ENCODE measurements at places on chromosomes 5 and 9.

DNA sequence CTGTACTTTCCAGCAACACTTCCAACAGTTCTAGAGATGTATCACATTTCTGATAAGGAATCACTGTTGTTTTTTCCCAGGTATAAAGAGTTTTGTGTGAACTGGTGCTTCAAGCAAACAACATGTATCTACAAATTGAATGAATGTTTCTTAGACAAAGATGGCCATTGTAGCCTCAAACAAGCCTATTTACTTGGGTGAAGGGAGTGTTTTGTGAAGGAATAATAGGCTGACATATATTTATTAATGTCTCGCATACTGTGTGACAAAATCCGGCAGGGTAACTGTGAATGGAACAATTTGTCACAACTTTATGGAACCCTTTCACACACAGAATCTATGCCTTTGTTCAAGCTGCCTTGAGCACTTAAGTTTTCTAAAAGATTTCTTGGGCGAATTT lies 24.8 kb upstream of the DAB2 start:
- no peak for DNase-seq

GRCh38 chr5:40678460-40679147 lies 1.1 kb upstream of the PTGER4 start:
- no peak for DNase-seq

GRCh38 chr5:148794275-148794674 lies 32.1 kb upstream of the ADRB2 start:
- no peak for DNase-seq

GRCh38 chr9:114680259-114681001 lies 1.6 kb downstream of the TEX48 start:
- no peak for DNase-seq

GRCh38 chr5:181058786-181059296 lies 18.8 kb downstream of the BTNL9 start:
- DNase-seq: no peak

GRCh38 chr9:80294318-80294717 lies 722.6 kb downstream of the TLE4 start:
- DNase-seq: no peak

GRCh38 chr5:41748631-41749030 lies 121.6 kb downstream of the OXCT1 start:
- no peak for DNase-seq

GRCh38 chr5:64925123-64925522 lies 156.4 kb downstream of the CWC27 start:
- DNase-seq: no peak

DNA sequence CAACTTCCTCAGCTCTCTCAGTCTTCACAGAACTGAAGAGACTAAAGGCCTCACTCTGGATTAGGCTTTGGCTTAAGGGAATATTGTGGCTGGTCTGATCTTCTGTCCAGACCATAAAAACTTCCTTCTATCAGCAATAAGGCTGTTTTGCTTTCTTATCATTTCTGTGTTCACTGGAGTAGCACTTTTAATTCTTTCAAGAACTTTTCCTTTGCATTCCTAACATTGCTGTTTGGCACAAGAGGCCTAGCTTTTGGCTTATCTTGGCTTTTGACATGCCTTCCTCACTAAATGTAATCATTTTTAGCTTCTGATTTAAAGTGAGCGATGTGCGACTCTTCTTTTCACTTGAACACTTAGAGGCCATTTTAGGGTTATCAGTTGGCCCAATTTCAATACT lies 88.7 kb upstream of the ACOT12 start:
- no peak for DNase-seq

- no peak for DNase-seq
Observed at GRCh38 chr5:176570044-176570443, 20.9 kb downstream of the CDHR2 start.

DNA sequence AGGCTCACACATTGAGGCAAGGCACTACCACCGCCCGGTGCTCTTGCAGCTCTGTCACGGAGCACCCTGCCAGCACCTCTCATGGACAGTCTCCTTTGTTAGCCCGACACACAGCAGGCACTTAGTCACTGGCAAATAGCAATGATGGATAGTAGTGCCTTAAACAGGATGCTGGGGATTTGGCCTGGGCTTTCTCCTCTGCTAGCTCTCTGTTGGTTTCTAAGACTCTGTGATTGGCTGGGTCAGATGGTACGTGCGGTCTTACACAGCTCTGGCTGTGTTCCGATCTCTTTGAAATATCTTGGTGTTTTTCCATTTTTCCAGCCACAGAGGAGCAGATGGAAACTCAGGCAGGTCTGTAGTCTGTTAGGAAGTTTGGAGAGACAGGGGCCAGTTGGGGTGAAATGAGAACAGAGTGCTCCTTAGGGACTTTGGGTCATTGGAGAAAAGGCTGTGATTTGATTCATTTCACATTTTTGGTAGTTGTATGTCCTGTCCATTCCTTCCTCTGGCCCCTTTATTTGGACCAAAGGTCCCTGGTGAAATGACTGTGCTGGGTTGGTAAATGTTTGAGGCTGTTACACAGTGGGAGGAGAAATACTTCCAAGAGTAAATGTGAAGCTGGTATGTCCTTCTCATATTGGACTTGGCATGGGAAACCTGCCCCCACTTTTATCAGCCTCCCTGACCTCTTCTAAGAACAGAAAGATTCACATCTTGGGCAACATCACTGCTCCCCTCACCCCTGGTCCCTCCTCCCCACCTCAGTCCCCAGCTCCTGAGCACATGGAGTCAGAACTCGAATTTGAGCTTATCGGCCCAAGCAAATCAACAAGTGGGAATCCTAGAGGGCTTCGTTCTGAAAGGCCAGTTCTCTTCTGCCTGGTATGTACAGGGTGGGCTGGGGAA lies 3.4 kb downstream of the SMIM3 start:
- DNase-seq: no peak

DNA sequence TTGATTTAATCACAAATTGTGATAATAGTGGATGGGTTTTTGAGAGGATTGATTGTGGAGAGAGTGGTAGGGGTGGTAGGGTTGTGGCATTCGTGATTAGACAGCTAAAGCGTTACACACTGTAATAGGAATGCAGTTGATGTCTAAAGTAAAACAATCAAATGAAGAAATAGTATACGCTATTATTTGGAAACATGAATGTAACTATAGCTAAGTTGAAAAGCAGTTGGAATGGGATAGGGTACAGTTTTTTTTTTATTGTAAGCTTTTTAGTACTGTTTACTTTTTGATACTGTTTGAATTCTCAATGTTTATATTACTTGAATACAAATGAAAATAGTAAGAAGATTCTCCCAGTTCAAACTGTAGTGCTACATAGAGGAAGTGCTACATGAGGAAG lies 51.8 kb downstream of the RANBP17 start:
- no peak for DNase-seq

DNA sequence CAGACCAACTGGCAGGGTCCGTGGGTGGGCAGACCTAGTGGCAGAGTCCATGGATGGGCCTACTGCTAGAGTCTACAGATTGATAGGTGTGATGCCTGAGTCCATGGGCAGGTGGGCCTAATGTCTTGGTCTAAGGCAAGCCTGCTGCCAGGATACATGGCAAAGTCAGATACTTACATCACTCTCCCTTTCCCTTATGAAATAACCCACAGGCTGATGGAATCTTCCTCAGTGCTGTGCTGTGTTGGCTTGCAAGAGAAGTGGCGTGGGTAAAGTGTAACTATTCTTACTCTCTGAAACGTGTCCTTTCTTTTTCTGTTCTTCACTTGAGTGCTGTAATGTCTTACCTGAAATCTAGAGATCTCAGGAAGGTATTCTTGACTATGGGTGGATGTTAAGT lies 67.3 kb upstream of the ADRB2 start:
- no peak for DNase-seq

DNA sequence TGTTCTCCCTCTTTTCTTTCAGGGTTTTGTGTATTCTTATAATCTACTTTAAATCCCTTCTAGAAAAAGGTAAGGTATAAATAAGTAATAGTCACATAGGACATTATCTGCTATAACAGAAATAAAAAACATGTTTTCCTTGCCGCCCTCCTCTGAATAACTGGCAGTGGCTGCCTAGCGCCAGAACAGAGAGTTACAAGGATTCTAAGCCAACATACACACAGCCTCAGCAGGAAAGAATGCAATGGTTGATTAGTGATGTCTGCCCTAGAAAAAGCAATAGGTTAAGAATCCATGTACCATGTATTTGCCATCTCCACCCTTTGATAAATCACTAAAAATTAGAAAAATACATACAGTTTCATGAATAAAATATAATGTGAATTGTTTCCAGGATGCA lies 4.9 kb downstream of the MED27 start:
- DNase-seq: no peak

- DNase-seq: no peak
Observed at GRCh38 chr5:5179079-5179478, 38.9 kb downstream of the ADAMTS16 start.

- no peak for DNase-seq
Observed at GRCh38 chr9:114178756-114179450, 23.6 kb downstream of the COL27A1 start.

DNA sequence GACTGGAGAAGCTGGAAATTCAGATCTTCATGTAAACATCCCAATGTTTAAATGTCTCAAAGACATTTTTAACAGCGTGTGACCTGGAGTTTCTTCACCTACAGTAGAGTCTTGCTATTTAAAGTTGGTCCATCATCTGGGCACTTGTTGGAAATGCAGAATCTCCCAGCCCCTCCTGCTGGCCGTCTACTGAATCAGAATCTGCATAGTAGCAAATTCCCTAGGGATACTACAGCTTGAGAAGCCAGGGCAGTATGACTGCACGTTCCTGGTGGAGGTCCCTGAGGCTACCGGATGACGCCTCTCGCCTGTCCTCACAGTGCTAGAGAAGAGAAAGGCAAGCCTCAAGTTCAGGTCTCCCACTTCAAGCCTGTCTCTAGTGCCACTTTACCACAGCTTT lies 15.7 kb downstream of the SAP30L start:
- no peak for DNase-seq

DNA sequence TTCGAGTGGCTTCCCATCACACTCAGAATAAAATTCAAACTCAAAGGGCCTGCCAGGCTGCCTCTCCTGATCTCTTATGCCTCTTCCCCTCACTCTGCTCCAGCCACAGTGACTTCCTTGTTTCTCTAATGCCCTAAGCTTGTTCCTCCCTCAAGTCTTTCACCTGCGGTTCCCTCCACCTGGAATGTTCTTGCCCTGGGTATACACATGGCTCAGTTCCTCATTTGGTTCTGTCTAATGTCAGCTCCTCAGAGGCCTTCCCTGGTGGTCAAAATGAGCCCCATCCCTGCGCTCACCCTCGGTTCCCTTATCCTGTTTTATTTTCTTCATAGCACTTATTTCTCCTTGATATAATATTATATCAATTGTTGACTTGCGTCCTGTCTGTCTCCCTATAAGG lies 12.7 kb upstream of the CYSTM1 start:
- DNase-seq: no peak

DNA sequence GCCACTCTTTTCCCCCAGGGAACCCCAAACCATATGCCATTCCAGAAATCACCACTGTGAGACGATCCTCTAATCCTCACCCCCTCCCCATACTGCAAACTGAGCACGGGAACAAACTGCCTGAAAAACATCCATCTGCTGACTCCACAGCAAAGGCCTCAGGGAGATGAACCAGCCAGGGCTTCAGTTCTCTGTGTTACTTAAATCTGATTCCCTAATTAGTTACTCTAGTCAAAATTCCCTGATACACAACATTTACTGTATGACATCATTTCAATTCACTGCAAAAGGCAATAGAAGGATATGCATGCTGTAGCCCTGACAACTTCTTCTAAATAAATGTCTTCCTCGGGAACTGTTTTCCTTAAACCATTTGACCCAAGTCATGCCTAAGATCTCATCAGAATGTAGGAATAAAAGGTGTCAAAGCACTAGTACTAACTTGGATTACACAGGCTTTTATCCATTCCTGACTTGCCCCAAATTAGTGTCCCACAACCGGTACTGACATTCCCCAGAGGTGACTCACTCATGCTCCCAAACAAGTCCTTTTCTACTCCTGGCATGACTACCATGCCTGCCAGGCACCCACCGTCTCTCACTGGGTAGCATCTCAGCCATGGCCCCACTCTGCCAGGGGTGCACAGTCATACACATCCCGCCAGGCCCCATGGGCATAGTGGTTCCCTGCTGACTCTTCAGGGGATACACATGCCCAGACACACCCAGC lies 35.0 kb downstream of the MTX3 start:
- no peak for DNase-seq

GRCh38 chr9:133457233-133457632 lies 2.5 kb upstream of the CACFD1 start:
- no peak for DNase-seq

DNA sequence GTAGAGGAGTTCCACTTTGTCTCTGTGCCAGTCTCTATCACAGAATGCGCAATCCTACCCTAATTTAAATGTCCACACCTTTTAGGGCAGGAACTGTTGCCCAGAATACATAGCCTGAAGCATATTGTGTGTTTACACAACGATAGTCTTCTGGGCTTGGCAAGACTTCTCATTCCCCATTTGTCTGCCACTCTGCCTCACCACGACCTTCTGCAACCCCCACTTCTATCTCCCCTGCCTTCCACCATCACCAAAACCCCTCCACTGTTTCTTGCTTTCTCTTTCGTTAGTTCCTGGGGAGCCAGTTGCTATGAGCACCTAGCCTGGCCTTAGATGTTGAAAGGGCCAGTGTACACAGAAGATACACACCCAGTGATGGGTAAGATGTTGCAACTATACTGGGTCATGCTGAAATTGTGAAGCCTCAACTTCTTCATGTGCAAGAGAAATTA lies 883 bp upstream of the RNF145 start:
- no peak for DNase-seq

- no peak for DNase-seq
Observed at GRCh38 chr5:174972291-174972690, 247.9 kb downstream of the MSX2 start.

DNA sequence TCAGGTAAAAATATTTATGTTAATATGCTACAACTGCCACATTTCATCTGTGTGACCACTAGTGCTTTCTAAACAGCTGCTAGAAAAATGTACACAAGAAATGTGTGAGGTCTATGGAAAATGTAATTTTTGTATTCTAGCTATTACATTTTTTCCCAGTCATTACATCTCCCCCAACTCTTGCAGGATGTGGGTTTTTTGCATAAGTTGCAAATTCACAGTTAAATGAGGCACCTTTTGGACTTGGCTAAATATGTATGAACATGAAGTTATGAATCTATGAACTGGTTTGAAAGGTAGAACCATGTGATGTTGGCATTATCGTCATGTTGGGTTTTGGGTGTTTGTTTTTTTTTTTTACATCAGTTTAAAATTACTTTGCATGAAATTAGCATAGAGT lies 590.4 kb upstream of the WWC1 start:
- DNase-seq: no peak

GRCh38 chr5:73902327-73903051 lies 276.5 kb downstream of the ARHGEF28 start:
- DNase-seq: no peak

- no peak for DNase-seq
Observed at GRCh38 chr5:33769196-33769595, 122.6 kb downstream of the ADAMTS12 start.

DNA sequence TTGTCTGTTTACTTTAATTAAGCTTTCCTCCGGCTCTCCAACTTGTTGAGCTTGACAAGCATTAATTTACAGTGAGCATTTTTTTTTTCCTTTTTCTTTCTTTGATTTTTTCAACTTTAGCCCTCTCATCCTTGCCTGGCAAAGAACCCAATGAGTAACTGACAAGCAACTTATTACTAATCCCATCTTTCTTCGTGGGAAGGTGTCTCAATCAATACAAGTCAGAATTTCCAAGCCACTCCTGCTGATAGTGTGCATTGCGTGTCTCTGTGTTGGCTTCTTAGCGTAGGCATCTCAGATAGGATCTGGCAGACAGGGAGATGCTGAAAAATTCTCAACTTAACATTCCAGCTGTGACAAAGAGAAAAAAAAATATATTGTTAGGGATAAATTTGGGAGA lies 527.7 kb upstream of the WWC1 start:
- DNase-seq: no peak

- no peak for DNase-seq
Observed at GRCh38 chr9:557601-558201, 283.8 kb upstream of the DMRT1 start.
